AG08396 (cell line): ENCODE measurements at places on chromosomes 1 and 21.

GRCh38 chr1:204736836-204737235, 51.3 kb upstream of the LRRN2 start:
- no peak for DNase-seq

GRCh38 chr1:167776616-167777268, 55.0 kb downstream of the MPZL1 start:
- no peak for DNase-seq

GRCh38 chr1:45998020-45998617, 134.3 kb downstream of the PIK3R3 start:
- DNase-seq: no peak

DNA sequence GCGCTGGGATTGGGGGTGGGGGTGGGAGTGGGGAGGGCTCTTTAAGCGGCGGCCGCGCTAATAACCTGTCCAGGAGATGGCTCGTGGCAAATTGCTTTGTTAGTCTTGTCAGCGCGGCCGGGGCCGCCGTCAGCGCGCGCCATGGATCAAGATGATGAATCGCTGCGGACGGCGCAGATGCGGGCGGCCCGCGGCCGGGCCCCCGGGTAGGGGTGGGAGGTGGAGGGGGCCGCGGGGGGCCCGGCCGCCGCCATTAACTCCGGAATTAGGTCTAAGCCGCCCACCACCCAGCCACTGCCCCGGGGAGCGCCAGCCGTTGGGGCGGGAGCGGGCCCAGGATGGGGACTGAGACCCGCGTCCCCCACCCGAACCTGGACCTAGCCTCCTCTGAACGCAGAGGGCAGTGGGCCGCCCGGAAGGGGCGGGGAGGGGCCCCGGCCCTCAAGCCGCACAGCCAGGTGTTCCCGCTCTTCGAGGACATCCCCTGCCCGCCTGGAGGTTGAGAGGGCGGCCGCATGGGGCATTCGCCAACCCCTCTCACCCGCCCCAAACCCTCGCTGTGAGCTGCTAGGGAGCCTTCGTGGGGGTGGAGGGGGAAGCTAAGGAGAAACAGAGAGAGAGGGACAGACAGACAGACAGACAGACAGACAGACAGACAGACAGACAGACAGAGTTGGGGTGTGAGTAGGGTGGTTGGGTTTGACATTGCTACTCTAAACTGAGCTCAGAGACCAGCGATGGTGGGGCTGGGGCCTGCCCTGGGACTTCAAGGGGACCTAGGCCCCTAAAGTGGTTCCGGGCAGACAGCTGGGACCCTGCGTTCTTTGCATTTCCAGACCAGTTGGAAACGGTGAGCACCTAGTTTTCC, 3.8 kb upstream of the DMBX1 start:
- DNase-seq: no peak

DNA sequence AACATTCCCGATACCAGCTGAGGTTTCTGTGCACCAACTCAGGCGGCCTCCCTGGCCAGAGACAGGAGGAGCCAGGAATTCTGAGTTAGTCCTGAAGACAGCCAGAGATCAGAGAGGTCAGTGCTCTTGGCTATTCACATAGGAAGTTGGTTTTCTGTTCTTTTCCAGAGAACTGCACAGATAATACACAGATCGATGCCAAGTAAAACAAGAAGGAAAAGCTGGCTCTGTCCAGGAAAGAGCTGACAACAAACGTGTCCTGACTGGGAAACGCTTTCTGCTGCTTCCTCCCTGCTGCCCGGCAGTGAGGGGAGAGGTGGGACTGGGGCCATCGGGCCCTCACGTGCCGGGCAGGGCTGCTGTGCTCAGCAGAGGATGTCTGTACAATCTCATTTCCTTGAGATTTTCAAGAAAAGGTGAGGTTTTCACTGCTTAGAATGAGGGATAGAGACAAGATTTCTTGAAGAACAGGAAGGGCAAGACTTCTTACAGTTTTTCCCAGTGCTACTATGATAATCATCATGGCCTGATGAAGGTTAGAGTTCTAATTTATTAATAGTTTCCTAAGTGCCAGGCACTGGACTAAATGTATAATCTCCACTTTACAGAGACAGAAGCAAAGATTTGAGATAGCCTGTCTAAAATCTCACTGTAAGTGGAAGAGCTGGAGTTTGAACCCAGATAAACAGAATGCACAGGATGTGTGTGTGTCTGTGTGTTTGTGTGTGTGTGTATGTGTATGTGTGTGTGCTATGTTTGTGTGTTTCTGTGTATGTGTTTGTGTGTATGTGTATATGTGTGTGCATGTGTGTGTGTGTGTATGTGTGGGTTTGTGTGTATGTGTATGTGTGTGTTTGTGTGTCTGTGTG, 211.0 kb upstream of the RAB4A start:
- no peak for DNase-seq

DNA sequence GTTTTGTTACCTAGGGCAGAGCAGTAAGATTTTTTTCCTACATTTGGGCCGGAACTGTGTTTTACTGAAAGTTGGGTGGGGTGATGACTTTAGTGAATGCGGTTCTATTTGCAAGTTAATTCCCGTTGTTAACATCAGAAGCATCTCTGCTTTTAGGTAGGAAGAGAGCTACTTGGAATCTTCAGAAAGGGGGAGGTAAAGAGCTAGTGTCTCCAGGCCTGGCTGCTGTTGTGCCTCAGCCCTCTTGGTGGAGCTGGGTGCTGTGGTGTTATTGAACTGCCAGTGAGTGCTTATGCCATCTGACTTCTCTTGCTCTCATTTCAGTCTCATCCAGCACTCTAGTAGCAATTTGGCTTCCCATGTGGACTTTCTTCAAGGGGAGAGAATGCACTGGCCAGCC, 3.4 kb downstream of the KDM4A start:
- DNase-seq: no peak

- DNase-seq: no peak
These were observed 2.9 kb downstream of the IGSF8 start for GRCh38 chr1:160095382-160096105.

DNA sequence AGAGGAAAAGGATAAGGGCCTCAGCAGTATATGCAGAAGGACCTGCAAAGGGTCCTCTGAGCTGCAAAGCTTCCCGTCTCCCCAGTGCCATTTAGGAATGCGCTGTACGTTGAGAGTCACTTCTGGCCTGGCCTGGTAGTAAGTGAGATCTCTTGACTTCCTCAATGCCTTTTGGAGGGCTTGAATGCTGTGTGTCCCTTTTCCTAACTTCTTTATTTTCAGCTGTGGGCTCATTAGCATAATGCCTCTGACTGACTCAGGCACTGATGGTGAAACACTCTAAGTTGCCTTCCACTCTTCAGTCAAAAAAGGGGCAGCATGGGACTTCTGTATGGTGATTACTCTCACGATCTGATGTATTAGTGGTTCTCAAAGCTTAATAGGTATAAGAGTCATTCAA, 49.9 kb downstream of the XCL1 start:
- DNase-seq: no peak

GRCh38 chr1:188249811-188250210, 1421.1 kb downstream of the PLA2G4A start:
- no peak for DNase-seq

GRCh38 chr21:16569679-16570078, 839.9 kb downstream of the USP25 start:
- DNase-seq: no peak
